ENCODE measurements at places on chromosomes 2 and 18.

- no peak for DNase-seq
Measured at GRCh38 chr2:145007093-145007959, 487.4 kb upstream of the ZEB2 start.

DNA sequence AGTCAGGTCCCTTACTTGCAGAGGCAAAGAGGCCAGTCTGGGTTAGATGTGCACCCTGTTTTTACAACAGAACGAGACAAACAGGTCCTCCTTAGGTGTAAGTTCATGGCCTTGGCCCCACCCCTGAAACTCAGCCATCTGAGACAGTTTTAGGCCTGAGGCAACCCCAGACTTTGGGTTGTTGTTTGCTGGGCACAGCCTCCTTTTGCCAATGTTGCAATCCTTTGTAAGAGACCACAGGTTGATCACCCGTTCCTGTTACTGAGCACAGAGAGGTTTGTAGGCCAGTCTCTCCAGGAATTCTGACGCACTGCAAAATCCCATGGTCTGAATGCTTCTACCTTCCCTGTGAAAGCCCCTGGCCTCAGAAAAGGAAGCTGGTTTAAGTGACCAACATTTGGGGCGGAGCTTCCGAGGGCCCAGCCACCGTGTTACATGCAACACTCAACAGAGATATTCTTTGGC is 15.5 kb upstream of the IL1RN start:
- DNase-seq, result no peak

DNA sequence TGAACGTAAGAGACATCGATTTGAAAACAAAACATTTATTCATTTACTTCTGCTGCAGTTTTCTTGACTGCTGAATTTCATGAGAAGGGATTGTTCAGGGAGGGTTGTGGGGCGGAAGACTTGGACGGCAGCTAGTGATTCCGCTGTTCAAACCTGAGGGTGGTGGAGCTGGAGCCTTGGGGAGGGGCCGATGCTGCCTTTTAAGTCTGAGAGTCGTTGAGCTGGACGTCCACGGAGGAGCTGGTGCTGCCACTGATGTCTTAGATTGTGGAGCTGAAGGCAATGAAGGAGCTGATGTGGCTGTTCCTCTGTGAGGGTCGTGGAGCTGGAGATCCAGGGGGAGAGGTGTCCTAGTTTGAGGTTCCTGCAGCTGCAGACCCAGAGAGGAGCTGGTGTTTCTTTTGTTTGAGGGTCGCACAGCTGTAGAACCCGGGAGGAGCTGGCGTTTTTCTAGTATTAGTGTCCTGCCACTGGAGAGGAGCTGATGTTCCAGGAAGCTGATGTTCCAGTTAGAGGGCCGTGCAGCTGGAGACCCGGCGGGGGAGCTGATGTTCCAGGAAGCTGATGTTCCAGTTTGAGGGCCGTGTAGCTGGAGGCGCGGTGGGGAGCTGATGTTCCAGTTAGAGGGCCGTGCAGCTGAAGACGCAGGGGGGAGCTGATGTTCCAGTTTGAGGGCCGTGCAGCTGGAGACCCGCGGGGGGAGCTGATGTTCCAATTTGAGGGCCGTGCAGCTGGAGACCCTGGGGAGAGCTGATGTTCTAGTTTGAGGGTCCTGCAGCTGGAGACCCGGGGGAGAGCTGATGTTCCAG is 150.9 kb downstream of the RTP5 start:
- DNase-seq, result peak; percentile 59

DNA sequence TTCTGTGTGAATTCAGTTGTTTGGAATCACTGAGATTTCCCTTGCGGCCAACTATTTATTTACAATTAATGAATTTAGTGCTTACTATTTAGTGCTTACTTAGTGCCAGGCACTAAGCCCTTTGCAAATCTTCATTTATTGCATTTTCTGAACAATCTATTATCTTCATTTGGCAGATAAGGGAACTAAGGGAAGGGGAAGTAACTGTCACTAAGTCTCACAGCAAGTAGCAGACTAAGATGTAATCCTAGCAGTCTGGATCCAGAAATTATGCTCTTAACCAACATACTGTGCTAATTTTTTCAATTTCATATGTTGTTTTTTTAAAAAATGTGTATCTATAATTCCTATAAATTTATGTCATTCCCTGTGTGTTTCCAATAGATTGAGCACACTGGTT is 214.4 kb upstream of the EPC2 start:
- peak; percentile 25 for DNase-seq

GRCh38 chr2:72925328-72925943 is 8.1 kb downstream of the EMX1 start:
- no peak for DNase-seq

DNA sequence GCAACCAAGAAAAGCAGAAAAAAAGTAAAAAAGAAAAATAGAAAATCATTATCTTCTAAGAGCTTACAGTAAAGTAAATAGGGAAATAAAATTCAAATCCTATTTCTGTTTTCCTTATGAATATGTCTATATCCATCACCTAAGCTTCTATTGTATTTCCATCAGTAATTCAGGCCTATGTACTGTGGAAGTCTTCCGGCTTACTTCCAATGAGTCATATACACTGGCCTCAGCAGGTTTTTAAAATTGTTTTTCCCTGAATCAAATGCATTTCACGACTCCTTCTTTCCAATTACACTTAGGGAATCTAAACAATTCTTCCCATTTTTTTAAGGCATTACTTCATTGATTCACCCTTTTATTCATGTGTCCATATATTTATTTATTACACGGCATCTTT is 164.7 kb downstream of the CCDC102B start:
- no peak for DNase-seq

DNA sequence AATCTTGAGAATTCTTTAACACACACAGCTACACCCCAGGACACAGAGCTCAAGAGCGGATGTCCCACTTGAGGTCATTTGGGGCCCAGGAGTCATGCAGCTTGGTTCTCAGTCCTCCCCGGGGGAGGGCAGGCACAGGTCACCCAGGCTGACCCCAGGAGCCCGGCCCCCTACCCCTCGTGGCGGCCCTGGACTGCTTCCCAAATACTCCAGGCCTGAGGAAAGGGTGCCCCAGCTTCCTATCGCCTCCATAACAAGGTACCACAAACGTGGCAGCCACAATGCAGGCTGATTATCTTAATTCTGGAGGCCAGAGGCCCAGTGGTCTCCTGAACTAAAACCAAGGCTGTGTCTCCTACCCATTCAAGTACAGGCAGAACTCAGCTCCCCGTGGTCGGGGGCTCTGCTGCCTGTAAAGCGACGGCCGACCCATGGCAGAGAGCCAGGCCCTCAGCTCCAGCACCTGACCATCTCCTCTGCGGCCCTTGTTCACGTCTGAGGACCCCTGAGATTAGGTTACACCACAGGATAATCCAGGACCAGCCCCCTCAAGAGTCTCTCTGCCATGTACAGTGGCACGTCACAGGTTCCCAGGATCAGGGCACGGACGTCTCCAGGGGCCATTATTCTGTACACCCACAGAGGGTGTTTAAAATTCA is 10.5 kb downstream of the SLC66A2 start:
- DNase-seq, result no peak

GRCh38 chr2:169363560-169364150 is 1.3 kb upstream of the LRP2 start:
- peak; percentile 21 for DNase-seq

GRCh38 chr18:37276111-37276890 is 289.3 kb downstream of the CELF4 start:
- no peak for DNase-seq

GRCh38 chr2:114488841-114489530 is 46.5 kb downstream of the DPP10 start:
- no peak for DNase-seq

- no peak for DNase-seq
Measured at GRCh38 chr18:23330423-23330822, 122.7 kb upstream of the RIOK3 start.

GRCh38 chr2:25401307-25402026 is 59.7 kb upstream of the DNMT3A start:
- no peak for DNase-seq

- no peak for DNase-seq
Measured at GRCh38 chr2:184599872-184600222, 1.5 kb downstream of the ZNF804A start.

DNA sequence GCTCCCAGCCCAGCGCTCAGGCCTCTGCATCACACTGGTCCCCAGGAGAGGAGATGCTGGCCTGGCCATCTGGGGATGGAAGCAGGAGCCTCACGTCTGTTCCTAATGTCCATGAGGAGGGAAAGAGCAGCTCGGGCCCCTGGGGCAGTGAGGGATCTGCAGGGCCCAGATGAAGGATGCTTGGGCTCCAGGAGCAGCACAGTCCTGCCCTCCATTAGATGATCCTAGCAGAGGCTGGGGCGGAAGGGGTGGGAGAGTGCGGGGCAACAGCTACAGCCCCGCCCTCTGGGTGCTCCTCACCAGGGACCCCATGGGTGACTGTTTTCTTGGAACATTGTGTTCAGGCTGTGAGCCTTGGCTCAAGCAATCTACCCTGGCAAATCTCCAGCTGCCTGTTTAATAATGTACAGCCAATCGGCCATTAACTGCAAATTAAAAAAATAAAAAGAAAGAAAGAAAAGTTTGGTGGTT is 49.7 kb downstream of the TNS1 start:
- no peak for DNase-seq

- DNase-seq, result no peak
Measured at GRCh38 chr18:48181857-48182256, 227.3 kb downstream of the ZBTB7C start.

DNA sequence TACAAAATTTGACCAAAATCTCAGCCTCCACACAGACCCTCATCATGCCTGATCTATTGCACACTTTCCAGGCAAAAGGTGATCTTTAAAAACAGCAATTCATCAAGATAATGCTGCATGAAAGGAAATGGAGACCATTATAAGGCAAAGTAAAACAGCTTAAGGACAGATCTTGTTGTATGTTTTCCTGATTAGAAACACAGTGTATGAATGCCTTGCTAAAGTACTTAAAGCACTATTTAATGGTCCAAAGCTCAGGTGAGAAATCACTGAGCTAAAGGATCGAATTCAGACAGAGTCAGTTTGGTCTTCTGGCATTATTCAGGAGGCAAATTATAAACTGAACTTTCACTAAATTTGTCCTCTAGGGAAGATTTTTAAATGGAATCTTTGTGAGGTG is 18.7 kb upstream of the FTCDNL1 start:
- DNase-seq, result no peak

DNA sequence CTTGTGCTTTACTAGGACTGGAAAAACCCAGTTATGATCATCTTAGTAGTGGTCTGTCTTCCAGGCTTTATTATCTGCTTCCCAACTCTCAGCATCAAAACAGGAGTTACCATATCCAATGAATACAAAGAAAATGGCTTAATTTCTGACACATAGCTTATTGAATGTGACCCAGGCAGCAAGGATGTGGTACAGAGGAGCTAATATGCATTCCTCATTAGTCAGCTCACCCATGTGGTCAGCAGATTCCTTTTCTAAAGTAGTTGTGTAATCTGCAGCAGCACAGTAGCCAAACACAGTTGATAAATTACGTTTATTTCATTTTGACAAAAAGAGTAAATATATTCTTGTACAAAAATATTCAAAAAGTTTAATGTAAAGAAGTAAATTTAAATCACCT is 43.6 kb downstream of the TSPYL6 start:
- DNase-seq, result no peak

GRCh38 chr2:126751477-126751876 is 95.5 kb downstream of the GYPC start:
- DNase-seq, result no peak

DNA sequence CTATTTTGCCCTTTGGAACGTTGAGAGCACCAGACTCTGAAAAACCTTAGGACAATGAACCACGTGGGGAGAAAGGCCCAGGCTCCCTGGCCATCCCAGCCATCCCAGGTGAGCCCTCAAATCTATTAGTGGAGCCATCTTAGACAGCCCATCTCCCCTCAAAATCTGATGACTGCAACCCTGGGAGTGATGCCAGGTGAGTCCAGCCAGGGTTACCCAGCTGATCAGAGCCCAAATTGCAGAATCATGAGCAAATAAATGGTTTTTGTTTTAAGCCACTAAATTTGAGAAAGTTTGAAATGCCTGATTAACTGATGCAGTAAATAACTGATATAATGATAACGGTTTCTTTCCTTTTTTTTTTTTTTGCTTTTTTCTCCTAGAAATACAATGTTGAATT is 242.4 kb downstream of the GCA start:
- DNase-seq, result no peak

GRCh38 chr2:217661378-217661777 is 341.4 kb downstream of the TNS1 start:
- DNase-seq, result no peak

DNA sequence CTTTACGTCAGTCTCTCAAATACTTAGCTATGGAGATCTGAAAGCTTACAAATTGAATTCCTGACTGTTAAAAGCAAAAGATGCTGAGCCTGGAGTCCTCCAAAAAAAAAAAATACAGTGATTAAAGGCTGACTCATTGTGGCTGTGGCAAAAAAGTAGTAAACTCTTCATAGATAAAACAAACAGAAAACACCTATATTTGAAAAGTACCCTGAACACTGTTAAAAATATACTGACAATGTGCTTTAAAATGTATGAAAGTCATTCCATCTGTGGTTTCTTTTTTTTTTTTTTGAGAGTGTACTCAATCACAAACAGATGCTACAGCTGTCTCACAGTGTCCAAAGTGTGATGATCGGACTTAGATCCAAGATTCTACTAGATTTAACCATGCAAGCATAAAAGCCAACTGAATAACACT is 267.6 kb upstream of the CYP26B1 start:
- DNase-seq, result no peak

GRCh38 chr2:20585710-20586594 is 64.9 kb downstream of the HS1BP3 start:
- no peak for DNase-seq

GRCh38 chr2:219095406-219095935 is 34.8 kb upstream of the IHH start:
- no peak for DNase-seq
